ENCODE measurements at places on chromosomes 1 and 21.

- DNase-seq, result no peak
Measured at GRCh38 chr1:170807432-170807831, 127.9 kb upstream of the MROH9 start.

DNA sequence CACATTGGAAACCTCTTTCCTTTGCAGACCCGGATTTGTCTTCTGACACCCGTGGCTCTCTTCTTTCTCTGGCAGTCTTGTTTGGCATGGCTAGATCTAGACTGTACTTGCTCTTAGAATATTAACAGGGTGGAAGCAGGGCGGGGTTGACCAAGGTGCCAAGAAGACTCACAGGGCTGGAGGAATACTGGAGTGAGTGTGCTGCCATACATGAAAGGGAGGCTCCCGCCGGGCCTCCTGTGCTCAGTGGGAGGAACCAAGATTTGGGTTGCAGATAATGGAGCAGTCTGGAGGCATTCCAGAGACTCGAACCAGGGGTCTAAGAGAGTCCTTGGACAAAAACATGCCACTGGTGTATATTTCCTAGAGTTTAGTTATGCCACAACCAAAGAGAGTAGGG lies 27.6 kb upstream of the SNX27 start:
- DNase-seq, result no peak

DNA sequence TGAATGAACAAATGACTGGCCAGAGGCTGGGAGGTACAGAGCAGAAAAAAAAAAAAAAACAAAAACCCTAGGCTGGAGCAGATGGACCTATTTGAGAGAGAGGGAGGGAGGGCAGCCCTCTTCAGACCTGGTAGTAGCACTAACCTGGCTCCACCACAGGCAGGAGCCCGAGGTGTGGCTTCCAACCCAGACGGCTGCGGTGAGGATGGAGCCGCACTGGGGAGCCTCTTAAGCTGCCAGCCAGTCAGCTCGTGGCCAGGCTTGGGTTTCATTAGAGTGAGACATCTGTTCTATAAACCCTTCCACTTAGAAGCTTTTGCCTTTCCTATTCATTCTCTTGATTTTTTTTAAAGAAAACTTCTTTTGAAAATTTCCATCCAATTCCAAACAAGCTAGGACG lies 16.8 kb downstream of the LGR6 start:
- DNase-seq, result no peak

DNA sequence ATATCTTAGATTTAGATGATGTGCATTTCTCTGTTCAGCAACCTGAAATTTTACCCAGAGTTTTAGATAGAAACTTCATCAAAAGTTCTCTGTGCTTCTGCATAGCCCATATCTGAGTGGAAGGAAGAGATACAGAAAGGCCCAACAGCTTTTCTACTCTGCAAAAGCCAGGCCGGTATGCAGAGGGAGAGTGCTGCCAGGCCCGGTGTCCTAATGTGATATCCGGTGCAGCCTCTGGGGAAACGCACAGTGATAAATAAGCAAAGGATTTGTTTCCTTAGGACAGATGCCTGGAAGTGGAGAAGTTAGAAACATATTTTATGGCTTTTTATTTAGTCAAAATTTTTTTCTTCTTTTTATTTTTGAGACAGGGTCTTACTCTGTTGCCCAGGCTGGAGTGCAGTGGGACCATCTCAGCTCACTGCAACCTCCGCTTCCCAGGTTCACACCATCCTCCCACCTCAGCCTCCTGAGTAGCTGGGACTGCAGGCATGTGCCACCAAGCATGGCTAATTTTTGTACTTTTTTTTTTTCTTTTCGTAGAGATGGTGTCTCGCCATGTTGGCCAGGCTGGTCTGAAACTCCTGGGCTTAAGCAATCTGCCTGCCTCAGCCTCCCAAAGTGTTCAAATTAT lies 145.8 kb downstream of the PATJ start:
- no peak for DNase-seq

DNA sequence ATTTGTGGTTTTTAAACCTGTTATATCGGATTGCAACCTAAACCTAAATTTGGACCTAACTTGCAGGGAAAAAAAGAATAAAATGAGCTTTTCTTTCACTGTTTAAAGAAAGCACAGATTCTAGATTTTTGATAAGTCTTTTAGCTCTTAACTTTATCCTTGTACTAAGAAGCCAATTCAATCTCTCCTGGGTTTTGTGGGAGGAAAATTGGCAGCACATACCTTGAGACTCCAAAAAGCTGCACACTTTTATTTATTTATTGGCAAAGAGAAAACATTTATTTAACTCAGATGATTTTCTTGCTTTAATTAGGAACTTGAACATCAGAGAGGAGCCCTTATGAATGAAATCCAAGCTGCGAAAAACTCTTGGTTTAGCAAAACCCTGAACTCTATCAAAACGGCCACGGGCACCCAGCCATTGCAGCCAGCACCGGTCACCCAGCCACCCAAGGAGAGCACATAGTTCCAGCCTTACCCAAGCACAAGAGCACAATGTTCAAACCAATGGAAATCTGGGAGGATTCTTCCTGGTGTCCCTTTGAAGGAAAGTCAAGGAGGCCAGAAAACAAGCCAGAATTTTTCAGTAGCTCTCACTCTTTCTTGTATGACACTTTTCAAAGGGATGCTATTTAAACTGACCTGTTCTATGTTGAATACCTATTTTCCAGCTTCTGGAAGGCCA lies 10.1 kb upstream of the CACYBP start:
- no peak for DNase-seq

- DNase-seq, result no peak
Measured at GRCh38 chr21:37064841-37065240, 8.0 kb downstream of the PIGP start.

- DNase-seq, result peak; percentile 27
Measured at GRCh38 chr1:82565546-82565945, 764.8 kb downstream of the ADGRL2 start.

DNA sequence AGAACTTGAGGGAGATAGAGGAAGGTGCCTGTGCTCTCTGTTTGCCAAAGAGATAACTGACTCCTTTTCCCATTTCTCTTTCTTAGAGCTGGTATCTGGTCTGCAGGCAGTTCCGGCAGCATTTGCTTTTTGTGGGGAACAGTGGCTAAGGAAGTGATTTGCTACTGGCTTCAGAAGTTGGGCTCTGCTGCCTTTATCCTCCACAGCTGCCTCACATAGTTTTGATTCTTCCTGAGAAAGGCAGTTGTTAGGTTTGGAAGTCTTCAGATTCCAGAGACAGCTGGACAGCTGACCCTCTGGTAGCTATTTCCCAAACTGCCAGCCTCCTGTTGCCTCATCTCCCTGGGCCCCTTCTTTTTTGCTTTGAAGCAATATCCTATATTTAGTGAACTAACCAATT lies 62.6 kb upstream of the MACF1 start:
- no peak for DNase-seq

GRCh38 chr1:39044762-39045161 lies 18.6 kb downstream of the NDUFS5 start:
- no peak for DNase-seq

DNA sequence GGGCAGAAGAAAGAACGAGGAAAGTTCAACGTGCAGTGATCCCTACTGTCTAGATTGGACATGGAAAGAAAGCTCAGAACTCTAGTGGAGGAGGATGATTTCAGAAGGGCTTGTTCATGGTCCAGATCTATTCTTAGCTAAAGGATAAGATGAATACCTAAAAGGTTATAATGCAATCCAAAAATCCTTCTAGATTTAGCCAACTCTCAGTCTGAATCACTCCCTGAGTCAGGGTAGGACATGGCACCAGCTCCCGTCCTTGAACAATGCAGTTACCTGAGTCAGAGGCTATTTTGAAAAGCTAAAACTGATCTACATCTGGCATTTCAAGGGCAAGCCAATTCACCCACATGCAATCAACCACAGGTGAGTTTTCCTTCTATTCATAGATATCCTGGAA lies 38.8 kb upstream of the HIVEP3 start:
- peak; percentile 34 for DNase-seq

- peak; percentile 24 for DNase-seq
Measured at GRCh38 chr1:109299558-109300343, 7.1 kb downstream of the MYBPHL start.

- DNase-seq, result no peak
Measured at GRCh38 chr1:117564227-117565075, 41.4 kb upstream of the TENT5C start.

- DNase-seq, result no peak
Measured at GRCh38 chr1:173295995-173296394, 88.9 kb upstream of the TNFSF4 start.
